KG1 (cell line): ENCODE measurements at places on chromosomes 3 and 15.

GRCh38 chr3:54188176-54188791 lies 65.9 kb downstream of the CACNA2D3 start:
- DNase-seq, result peak; percentile 1

DNA sequence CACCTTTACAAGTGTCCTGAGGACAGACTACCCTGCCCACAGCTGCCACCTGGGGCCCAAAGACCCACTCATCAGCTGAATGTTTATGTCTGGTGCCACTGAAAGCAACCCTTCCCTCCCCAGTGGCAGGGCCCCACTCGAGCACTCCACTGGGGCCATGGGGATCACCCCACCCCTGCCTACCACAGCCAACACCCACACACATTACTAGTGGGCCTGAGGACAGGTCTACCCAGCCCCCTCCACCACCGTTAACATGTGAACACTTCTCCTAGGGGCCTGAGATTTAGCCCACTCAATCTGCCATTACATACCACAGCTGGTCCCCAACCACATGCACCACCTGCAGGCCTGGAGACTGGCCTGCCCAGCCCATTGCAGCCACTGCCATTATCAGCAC lies 52.3 kb downstream of the ADAM10 start:
- no peak for DNase-seq

GRCh38 chr3:193971261-193971751 lies 164.6 kb upstream of the HES1 start:
- no peak for DNase-seq

DNA sequence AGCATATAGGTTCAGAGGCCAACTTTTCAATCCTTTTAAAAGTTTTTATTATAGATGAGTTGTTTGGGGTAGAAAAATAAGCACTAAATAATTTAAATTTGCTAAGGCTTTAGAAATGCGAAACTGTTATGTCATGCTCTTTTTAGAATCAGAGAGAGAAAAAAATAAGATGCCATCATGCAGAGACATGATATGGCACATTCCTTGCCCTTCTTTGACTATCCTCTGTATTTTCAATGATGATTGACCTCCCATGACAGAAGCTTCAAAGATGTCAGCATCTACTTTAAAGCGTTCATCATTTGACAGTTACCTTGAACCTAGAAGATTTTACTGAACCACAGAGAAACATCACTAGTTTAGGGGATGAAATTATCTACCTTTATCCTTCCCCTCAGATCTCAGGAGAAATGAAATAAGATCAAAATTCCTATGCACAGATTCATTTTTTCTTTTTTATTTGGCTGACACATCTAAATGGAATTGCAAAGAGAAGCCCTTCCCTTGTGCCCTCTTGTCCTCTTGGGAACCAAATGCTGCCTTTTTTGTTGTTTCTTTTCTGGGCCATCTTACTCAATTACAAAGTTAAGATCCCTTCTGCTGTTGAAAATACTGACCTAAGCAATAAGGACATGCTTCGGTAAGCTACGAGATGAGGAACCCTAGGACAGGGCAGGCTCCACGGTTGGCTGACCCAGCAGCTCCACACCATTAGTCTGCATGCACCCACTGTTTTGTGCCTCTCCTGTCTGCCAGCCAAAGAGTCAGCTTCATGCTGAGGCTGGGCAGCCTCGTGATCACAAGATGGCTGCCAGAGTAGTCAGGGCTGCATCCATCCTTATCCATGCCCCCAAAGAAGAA lies 289.7 kb upstream of the TPM1 start:
- no peak for DNase-seq

- no peak for DNase-seq
Measured at GRCh38 chr15:28889346-28889745, 3.6 kb downstream of the APBA2 start.

DNA sequence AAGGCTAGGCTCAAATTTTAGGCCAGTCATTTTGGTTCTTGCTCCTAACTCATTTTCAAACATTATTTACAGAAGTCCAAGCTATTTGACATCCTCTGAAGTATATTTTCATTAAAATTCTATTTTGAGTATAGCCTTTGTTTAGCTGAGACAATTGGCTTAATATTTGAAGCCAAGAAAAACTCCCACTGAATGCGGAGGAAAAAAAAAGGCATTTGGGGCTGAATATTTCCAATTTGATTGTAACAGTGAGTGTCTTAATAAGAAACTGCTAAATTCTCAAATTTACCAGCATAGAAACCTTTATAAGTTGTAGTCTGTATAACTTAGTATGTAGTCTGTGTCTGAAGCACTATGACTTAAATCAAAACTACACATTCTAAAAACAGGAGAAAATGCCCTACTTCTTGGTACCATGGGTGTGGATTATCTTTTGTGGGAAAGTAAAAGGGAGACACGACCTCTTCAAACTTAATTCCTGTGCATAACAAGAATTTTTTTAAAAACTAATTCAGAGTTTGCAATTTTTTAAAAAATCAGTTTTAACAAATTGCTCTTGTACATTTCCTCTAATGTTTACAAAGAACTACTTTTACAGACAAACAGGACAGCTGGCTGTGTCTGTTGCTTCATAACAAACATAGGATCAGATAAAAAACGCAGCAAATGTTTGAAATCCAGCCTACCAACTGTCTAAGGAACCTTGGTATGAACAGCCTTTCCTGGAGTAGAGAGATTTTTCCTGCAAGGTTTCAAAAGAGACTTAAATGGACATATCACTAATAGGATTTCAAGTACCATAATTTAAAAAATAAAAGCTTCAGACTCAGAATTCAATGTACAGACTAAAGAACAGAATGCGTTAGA lies 52.7 kb upstream of the LMOD3 start:
- no peak for DNase-seq

DNA sequence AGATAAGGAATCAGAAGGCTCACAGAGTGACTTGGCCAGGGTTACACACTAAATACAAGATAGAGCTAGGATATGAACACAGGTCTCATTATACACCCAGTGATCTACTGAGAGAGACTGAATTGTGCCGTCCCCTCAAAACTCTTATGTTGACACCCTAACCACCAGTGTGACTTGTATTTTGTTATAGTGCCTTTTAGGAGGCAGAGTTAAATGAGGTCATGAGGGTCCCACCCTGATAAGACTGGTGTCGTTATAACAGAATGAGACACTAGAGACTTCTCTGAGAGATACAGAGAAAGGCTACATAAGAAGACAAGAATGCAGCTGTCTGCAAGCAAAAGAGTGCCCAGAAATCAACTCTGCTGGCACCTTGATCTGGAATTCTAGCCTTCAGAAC lies 12.6 kb downstream of the KPNA1 start:
- no peak for DNase-seq

- DNase-seq, result no peak
Measured at GRCh38 chr15:74182131-74182530, 8.6 kb downstream of the ISLR start.

DNA sequence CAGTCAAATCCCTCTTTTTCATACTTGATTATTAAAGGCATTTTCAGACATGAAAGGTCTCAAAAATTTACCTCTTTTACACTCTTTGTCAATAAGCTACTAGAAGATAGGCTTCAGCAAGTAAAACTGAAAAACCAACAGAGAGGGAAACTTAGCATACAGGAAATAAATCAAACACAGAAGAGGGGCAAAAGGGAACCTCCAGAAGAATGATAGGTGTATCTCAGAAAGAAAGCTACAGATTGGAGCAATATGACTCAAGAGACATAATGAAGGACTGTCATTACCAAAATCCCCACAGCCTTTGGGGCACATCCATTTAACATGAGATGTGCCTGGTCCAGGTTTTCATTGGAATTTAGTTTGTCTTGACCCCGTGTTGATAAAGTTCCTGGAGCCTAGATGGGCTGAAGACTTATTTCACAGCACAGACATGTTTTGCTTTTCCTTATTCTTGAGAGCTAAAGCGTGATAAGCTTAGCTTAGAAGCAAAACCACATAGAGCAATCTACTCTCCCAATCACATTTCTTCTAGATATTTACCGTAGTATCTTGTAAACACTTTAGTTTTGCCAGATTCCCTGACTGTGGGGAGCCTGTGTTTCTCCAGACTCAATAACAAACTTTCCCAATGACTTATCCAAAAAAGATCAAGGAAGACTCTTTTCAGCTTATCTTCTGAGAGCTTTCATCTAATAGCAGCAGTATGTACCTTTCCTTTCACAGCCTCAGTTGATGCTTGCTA lies 11.7 kb downstream of the LRRFIP2 start:
- DNase-seq, result no peak

GRCh38 chr3:8458238-8458661 lies 43.4 kb upstream of the LMCD1 start:
- no peak for DNase-seq

DNA sequence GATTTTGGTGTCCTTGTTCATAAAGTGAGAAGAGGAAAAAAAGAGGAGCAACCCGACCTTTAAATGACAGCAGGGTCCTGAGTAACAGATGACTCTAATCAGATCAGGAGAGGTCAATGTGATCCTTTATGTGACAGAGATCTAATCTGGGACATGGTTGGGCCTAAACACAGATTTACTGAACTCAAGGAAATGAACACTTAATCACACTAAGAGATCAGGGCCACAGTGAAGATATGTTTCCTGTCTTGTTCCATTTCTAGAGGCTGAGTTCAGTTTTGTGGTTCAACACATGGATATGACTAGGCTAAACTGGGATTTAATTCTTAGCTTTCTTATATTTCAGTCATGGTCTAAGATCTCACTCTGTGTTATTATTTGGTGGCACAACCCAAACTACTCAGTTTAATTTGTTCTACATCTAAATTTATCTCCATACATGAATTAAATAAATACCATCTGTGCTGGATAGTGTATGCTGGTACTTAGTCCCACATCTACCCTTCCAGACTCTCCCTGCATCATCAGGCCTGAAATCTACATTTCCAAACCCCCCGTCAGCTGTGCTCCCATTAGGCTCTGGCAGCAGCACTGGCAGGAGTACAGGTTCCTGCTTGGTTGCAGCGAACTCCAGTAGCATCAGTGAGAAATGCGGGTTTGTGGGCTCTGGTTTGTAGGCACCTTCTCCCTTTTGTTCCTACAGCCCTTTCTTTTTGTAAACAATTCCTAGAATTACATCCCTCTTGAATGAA lies 22.6 kb downstream of the SFMBT1 start:
- DNase-seq, result no peak

- no peak for DNase-seq
Measured at GRCh38 chr3:197746801-197747237, 2.9 kb upstream of the FYTTD1 start.

GRCh38 chr15:53580366-53580765 lies 179.1 kb downstream of the WDR72 start:
- DNase-seq, result no peak

DNA sequence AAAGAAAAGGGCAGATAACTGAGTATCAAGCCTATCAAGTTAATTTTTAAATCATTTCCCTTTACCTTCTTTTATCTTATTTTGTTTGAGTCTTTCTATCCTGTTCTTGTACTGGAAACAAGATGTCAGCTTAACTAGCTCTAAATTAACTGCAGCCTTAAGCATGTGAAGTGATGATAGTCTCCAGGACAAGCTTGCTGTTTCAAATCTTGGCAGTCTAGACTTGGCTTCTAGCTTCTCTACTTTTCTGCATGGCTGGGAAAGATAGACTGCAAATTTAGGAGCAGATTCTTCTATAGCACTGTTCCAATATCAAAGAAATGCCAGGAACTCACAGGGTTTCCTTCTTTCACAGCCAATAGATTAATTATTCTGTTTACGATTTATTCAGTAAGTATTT lies 1034.4 kb downstream of the TUSC7 start:
- DNase-seq, result no peak

GRCh38 chr3:196055683-196056270 lies 26.1 kb downstream of the TFRC start:
- DNase-seq, result no peak

- DNase-seq, result no peak
Measured at GRCh38 chr3:86771741-86772512, 219.0 kb downstream of the VGLL3 start.

- no peak for DNase-seq
Measured at GRCh38 chr15:93451265-93451664, 362.3 kb upstream of the RGMA start.

DNA sequence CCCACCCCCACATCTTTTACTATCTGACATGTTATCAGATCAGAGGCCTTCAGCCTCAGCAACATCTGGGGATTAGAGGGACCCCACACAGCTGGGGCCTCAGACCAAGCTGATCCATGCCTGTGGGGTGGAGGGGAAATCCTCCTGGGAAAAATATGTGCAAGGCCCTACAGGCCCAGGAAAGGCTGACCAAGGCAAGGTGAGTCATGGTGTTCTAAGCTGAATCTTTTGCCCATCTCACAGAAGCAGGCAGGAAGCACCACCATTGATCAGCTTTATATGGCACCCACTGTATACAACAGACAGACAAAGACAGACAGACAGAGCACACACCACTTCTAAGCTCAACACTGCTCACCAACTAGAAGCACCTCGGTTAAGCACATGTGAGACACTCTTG lies 12.4 kb upstream of the PARP6 start:
- DNase-seq, result no peak

- DNase-seq, result no peak
Measured at GRCh38 chr3:79810581-79810980, 42.8 kb upstream of the ROBO1 start.

- DNase-seq, result no peak
Measured at GRCh38 chr15:75371901-75372688, 3.7 kb upstream of the MAN2C1 start.

DNA sequence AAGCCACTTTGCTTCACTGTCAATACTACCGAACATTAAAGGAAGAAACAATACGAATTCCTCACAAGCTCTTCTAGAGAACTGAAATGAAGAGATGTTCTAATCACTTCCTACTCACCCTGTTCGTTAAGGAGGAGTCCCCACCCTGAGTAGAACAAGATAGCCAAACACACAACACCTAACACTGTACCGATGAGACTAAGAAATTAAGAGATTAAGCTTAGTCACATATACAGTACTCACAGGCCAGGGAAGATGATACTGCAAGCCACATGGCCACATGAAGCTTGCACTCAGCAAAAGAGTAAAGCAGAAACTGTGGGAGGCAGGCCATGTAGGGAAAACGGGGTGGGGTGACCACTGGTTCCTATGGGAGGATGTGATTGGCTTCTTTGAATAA lies 48.0 kb downstream of the CGGBP1 start:
- DNase-seq, result no peak

- DNase-seq, result no peak
Measured at GRCh38 chr15:31255732-31256377, 70.8 kb upstream of the KLF13 start.

DNA sequence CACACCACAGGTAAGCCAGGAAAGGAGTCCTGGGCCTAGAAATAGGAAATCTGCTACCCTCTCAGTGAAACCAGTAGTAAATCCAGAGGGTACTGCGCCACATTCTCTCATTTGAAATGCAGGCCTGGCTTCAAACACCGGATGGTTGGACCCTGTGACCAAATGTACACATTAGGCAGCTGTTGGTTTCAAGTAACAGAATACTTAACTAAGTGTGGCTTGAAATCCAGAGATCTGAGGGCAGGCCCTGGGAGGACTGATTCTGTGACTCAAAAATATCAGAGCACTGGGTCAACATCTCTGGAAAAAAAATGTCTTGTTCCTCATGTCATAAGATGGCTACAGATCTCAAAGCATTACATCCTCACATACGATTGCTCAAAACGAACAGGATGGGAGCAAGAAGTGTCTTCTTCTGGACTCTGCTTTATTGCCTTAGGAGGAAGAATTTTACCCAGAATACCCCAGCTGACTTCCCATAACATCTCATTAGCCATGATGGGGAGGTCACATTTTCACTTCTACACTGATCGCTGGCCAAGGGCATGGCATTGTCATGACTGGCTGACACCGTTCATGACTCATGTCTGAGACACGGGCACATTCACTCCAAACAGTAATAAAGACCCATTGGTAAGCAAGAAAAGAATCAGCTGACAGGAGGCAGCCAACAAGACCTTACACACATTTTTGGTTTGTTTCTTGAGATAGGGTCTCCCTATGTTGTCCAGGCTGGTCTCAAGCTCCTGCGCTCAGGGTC lies 166.0 kb downstream of the ARRDC4 start:
- DNase-seq, result no peak

- no peak for DNase-seq
Measured at GRCh38 chr3:42698911-42699230, 3.7 kb downstream of the HHATL start.
